CD8-positive, alpha-beta T cell (primary cell): ENCODE measurements at places on chromosomes 13 and 19.
A peak's percentile ranks its signal among the peaks of the same experiment; 100 is the strongest.

- DNase-seq, result no peak
These were observed 1.4 kb downstream of the DCUN1D2 start for GRCh38 chr13:113489171-113489548.

GRCh38 chr13:112970552-112971287 lies 1.7 kb downstream of the MCF2L start:
- no peak for DNase-seq

DNA sequence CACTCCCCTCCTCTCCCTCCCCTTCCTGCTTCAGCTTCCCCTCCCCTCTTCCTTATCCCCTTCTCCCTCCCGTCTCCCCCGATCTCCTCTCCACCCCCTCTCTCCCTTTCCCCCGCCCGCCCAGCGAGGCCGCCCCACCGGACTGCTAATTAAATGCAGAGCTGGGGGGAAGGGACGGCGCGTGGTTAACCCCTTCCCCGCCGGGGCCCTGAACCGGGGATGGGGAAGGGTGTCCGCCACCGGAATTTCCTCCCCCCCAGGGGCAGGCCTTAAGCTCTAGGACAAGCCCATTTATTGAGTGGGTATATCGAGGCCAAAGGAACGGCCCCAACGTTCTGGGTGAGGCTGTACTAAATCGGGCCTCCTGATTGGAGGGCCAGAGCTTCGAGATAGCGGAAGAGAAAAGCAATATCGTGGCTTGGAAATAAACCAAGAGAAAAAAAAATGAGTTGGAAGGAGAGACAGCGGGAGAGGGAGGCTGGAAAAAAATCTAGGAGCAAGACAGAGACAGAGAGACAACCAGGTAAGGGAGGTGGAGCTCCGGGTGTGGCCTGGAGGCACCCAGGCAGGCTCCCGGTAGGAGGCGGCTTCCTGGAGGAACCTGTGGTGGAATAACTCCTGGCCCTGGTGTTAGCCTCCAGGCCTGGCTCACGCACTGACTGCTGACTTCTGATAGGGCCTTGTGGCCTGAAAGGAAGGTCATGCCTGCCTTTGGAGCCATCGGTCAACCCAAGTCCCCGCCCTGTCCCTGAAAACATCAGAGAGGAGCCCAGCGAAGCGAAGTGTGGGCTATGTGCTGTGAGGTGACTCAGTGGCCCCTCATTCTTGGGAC lies 11.6 kb upstream of the JUND start:
- DNase-seq, result peak; percentile 37

DNA sequence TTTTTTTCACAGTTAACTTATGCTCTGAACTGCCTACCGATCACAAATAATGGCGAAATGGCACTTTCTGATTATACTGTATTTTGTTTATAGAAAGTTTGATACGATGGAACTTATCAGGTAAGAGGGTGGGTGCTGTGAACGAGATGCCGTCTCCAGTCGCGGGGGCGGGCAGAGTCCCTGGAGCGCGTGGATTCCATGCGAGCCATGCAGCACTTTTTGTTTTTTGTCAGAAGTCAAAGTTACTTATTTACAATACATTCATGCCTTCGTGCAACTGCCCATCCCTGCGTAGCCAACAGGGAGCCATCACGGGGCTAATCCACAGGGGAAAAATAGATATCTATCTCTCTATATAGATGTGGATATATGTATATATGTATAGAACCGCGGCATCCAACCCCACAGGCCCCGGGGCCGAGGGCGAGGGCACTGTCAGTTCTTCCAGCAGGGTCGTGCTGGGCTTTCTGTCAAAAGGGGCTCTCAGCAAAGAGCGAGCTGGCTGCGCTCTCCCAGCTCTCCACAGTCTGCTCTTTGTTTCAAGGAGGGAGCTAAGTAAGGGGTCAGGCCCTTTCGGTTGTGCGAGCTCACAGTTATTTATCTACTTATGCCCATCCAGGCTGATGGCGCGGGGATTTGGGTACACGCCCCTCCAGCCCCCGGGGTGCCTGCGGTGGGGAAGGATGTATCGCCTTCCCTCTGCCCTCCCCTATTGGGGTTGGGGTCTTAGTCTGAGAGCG lies 3.4 kb downstream of the SLITRK1 start:
- no peak for DNase-seq

- DNase-seq, result no peak
These were observed 25.9 kb downstream of the IGFL2 start for GRCh38 chr19:46173886-46174480.

- DNase-seq, result no peak
These were observed 519.2 kb upstream of the SLITRK6 start for GRCh38 chr13:86318450-86318849.

- DNase-seq, result no peak
These were observed 95.1 kb downstream of the CAB39L start for GRCh38 chr13:49348751-49349150.

DNA sequence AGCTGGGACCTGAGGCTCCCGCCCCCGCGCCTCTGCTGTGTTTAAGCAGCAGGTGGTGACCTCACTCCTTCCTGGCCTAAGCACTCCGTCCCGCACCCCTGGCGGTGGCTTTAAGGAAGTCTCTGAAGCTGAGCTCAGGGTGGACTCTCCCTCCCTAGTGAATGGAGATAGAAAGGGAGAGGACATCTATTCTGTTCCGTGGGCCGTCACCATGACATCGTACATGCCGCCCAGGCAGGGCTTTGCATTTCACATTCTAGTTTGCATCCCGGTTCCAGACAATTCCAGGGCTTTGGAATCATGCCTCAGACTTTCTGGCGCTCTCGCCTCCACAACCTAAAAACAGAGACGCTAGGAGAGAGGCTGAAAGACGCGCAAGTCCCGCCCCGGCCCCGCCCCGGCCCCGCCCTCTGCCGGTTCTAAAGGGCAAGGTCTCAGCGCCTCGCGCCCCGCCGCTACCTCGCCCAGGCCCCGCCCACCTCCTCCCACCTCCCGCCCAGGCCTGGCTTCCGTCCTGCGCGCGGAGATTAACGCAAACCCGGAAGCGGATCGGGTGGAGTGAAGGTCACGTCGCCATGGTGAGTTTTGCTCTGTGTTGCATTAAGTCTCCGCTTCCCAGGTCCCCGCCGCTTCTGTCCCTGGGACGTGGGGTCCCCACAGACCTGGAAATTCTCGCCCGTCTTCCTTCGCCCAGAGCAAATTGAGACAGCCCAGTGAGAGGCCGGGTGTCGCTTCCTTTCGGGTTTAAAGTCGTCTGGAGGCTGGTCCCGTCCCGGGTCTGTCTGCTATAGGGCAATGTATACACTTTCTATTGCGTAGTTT lies at the start of gene ZNF808:
Gene ZNF808 (plus strand): TSS at position 535 of the 822 bp plus-strand sequence. CDS start 15,617 bp downstream, outside the sequence.
- DNase-seq, result peak; percentile 96

DNA sequence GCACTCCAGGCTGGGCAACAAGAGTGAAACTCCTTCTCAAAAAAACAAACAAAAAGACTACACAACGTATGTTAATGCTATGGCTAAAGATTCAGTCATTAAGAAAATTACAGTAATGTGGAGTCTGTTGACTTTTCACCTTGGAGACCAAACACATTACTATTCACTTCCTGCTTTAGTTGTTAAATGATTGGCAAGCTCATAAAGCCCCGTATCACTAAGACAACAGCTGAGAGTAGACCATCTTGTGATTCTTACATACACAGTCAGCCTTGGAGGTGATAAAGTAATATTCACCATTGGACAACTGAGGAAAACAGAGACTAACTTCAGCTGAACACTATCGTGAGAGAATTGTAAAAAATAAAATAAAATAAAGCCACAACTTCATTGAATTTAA lies 86.5 kb downstream of the KCTD12 start:
- DNase-seq, result no peak

DNA sequence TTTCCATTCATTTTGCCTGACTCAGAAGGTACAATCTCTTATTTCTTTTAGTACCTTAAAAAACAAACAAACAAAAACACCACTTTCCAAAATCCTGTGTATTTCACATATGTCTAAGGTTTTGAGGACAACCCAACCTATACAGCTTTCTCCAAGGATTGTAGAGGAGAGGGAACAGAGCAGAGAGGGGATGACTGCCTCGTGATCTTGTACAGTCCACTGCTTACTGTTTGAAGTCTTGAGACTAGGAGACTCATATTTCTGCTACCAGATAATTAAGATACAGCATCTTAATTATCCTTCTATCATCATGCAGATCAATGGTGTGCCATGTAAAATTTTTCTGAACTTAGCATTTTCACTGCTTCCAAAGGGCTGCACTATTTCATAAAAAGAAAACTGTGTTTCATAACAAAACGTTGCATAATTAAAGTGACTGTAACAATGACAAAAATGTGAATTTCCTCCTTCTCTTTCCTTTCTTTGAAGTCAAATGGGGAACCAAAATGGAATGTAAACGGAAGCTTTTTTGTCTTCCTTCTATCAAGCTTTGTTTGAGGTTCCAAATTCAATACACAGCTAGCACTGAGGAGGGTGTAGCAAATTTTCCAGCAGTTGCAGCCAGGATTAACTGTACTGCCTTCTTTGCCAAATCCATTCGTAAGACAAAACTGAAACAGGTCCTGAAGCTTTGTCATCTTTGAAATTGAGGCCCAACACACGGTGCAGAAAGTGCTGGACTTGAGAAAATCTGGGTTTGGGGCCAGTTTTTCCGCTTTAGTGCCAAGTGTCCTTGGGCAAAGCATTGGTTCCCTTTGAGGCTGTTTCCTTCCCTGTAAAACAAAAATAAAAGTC lies 34.9 kb upstream of the RCBTB2 start:
- no peak for DNase-seq

DNA sequence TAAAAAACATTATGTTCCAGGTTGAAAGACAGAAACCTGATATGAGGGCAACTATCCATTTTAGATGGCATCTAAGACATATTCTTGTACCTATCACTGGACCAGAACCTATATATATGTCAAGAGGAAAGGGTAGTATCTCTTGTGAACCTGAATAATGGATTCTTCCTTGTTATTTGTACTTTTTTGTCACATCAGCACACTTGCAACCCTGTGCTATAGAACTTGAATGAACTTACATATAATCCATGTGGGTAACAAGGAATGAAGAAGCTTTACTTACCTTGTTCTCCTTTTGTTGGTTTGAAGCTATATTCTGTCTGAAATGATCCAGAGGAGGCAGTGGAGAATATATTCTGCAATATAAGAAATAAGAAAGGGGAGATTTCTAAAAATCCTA lies 483.7 kb upstream of the ATXN8OS start:
- no peak for DNase-seq

- no peak for DNase-seq
These were observed 4.9 kb downstream of the CSNK1G2 start for GRCh38 chr19:1945899-1946298.

DNA sequence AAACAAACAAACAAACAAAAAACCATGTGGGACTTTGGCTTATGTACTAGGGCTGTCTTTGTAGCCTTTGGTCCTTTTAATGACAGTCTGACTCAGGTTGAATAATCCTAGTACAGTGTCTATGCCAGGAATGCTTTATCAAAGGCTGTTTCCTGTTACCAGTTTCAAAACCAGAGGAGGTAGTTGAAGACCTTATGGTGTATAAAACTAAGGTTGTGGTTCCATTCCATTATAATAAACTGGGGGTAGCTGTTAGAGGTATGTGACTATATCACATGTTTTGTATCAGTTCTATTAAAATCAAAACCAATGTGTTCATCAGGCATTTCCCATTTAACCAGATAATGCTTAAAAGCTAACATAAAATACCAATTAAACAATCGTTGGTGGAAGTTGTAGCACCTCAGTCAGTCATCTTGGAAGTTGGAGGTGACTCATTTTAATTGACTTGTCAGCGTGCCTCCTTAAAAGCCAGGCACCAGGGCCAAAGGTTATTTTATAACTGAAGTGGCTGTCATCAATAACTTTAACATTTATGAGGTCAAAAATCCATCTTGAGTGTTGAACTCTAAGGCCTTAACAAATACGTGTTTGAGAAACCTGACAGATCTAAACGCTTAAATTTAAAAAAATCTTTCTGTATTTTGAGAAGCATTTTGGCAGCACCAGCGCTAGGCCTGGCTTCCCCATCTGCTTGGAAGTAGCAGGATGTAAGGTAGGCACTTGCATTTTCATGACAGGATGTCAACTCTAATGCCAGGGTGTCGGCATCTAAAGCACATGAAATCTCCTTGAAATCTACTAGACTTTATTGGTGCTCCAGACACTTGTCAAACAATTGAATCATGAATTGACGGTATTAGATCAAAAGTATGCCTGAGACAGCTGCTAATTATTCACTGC lies 162.5 kb downstream of the LMO7 start:
- no peak for DNase-seq

- DNase-seq, result no peak
These were observed 56.1 kb downstream of the CHST8 start for GRCh38 chr19:33677745-33678426.

DNA sequence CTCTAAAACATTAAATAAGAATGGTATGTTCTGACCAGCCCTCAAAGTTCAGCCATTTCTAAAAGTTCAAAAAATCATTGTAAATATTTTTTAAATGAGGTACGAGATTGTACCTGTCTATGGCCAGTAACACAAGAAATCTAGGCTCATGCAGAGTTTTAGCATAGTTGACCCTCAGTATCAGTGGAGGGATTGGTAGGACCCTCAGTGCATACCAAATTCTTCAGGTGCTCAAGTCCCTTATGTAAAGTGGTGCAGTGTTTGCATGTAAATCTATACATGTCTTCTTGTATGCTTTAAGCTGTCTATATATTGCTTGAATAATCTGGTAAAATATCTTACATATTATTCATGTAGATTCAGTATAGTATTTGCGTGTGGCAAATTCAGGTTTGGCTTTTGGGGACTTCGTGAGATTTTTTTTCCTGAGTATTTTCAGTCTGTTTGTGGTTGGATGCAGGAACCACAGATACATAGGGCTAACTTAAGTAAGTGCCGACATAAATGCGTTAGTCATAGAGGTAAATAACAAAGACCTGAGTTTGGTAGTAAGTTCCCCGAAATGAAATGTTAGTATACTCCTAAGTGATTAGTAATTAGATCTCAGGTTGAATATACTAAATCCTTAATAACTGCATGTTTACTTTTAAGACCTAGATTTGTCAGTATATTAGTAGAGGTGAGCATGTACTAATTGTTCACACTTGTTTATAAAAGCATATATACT lies 7.8 kb downstream of the MIR17HG start:
- no peak for DNase-seq

DNA sequence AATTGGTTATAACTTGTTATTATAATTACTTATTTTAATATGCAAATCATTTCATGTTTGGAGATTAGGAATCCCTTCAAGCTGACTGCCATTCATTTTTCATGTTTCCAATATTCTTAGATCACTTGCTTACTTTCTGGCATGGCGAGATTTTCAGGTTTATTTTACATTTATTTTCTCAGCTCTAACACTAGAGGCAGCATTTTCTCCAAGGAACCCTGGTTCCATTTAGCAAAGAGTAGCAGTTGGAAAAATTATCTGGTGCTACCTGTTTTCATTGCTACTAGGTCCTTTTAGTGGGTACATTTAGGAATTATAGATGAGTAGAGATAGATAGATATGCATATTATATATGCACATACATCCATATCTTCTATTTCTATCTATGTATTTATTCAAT lies 90.9 kb upstream of the TRPC4 start:
- no peak for DNase-seq

- no peak for DNase-seq
These were observed 56.2 kb upstream of the UBE2L5 start for GRCh38 chr13:30366088-30366487.

GRCh38 chr13:74266309-74266708 lies 132.1 kb upstream of the KLF12 start:
- DNase-seq, result no peak
